ENCODE measurements at places on chromosomes 12 and 14. TPM values are rescaled to one million over a fixed set of nuclear protein-coding genes. Genes with fewer than 3 reads are reported as not detected.

DNA sequence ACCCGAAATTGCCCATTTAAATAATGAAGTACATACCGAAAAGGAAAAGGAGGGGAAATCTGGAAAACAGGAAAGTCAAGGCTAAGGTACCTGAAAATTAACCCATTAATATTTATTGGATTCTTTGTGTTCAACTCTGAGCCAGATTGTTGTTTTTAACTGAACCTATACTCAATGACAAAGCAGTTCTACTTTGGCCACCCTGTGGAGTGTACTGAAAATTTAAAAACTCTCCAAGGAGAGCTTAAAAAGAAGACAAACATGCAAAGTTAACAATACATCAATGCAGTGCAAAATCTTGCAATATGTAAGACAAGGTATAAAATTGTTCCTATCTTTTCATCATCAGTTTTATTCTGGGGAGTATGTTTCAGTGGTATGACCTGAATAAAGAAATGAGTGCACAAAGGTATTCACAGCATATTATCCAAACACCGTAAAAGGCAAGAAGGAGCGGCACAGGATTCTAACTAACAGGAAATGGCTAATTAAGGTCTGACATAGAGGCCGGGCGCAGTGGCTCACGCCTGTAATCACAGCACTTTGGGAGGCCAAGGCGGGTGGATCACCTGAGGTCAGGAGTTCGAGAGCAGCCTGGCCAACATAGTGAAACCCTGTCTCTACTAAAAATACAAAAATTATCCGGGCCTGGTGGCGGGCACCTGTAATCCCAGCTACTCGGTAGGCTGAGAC is 1.7 kb downstream of the USP44 start:
- DNase-seq: no peak

- peak; percentile 90 for DNase-seq
Measured at GRCh38 chr14:92625213-92625612, 111.6 kb downstream of the RIN3 start.

GRCh38 chr12:3882896-3883564 is 9.8 kb upstream of the PARP11 start:
- no peak for DNase-seq

- no peak for DNase-seq
Measured at GRCh38 chr14:56005191-56006053, 112.8 kb upstream of the PELI2 start.

DNA sequence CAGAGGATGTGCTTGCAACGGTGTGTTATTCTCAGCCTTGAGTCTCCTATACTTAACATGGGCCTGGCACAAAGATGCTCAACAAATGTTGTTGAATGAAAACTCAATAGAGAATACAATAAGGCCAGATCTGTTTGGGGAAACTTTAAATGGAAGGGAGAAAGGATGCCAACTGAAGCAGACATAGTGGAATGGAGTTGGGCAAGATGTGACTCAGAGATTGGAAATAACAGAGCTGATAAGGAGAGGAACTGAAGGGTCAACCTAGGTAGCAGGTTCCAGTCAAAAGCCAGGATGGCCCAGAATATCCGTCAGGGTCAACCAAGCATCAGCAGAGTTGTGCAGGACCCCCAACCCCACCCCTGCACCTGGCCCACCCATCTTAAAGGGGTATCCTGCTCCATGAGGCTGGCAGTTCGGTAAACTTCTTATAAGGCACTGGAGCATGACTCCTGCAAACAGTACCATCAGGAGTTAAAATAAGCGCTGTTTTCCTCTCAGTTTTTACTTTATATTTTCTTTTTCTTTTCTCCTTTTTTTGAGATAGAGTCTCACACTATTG is 1.1 kb upstream of the BCDIN3D start:
- DNase-seq: peak; percentile 72

DNA sequence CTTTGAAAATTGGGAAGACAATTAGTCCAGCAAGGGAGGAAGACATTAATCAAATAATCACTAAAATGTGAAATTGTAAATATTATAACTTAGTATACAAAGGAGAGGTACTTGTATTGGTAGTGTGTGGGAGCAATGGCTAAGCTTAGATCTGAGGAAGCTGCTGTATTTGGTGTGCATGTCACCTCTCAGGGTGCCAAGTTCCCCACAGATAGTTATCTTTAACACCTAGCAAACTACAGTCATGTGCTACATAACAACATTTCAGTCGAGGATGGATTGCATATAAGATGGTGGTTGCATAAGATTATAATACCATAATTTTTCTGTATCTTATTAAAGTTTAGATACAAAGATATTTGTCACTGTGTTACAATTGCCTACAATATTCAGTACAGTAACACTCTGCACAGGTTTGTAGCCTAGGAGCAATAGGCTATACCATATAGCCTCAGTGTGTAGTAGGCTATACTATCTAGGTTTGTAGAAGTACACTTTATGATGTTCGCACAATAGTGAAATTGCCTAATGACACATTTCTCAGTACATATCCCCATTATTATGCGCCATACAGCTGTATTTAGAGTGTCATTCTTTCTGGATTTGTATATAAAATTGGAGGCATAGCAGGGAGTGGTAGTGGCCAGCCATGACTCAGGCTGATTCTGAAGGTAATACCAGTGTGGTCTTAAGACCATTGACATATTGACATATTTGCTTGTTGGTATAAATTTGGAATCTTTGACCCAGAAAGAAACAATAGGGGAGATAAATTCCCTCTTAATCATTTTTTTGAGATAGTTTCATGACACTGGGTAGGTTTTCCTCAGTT is 55.8 kb downstream of the RAD51B start:
- no peak for DNase-seq

DNA sequence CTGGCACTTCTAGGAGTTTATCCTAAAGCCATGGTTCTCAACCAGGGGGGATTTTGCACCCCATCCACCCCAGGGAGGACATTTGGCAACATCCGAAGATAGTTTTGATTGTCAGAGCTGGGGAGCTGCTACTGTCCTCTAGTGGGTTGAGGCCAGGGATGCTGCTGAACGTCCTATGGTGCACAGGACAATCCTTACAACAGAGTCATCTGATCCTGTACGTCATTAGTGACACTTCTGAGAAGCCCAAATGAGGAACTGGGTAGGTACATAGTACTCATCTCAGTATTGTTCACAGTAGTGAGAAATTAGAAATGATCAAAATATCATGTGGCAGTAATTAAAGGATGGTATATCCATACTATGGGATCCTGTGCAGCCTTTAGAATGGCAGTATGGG is 185.1 kb downstream of the CHST11 start:
- DNase-seq: no peak

GRCh38 chr12:121812320-121812871 is 8.6 kb downstream of the SETD1B start:
- peak; percentile 72 for DNase-seq

GRCh38 chr12:50317203-50317602 is 33.9 kb upstream of the LIMA1 start:
- DNase-seq: no peak

GRCh38 chr14:70896981-70897380 is 10.3 kb upstream of the PCNX1 start:
- no peak for DNase-seq

- DNase-seq: no peak
Measured at GRCh38 chr12:42812086-42812485, 222.5 kb upstream of the PRICKLE1 start.

DNA sequence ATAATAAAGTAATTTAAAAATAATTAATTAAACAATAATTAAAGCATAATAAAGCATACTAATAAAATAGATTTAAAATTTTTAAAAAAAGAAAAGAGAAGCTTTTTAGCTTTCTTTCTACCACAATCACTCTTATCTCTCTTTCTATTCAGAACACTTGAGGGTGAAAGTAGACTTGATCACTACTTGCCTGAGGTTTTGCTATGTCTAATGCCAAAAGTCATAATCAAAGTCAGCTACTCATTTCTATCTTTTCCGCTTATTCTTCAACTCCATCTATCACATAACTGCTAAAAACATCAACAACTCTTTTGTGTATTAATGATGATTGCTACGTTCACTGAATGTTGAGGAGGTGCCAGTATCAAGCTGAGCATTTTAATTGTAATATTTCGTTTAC is 202.0 kb upstream of the KRR1 start:
- DNase-seq: no peak

DNA sequence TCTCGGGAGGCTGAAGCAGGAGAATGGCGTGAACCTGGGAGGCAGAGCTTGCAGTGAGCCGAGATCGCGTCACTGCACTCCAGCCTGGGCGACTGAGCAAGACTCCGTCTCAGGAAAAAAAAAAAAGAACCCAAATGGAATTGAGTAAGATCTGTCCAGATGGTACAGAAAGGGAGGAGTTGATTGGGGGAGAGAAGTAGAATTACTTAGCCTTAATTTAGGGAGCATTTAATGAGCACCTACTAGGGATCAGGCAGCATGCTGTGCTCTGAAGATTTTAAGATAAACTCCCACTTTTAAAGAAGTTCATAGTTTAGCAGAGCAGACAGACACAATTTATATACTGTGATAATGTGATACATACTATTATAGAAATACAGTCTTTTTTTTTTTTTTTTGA is 4.5 kb downstream of the RAB5B start:
- no peak for DNase-seq

DNA sequence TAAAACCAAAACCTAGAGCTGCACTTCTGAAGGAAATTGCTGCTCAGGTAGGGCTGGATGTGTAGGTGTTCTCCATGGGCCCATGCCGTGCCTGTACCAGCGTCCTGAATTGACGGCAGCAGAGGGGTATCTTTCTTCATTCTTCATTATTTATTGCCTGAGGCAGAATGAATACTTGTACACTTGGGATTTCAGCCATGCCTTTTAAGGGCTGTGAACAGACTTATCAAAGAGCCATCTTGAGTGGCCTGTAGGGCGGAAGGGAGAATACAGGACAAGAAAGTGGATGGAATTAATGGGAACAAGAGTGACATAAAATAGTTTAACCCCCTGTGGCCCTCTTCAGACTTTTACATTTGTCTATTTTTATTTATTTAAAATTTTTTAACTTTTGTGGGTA is 61.4 kb downstream of the RASSF3 start:
- peak; percentile 25 for DNase-seq

- no peak for DNase-seq
Measured at GRCh38 chr14:24172261-24172860, 481 bp downstream of the REC8 start.

GRCh38 chr12:111419784-111420183 is 14.1 kb downstream of the SH2B3 start:
- DNase-seq: no peak

SMIM41 gene
- total RNA-seq: not detected

TMEM229B gene
- 1.2 TPM for total RNA-seq

AKAP6 gene
- 2.8 TPM for total RNA-seq

CLEC12A gene
- 1.0 TPM for total RNA-seq

ZNF10 gene
- 9.5 TPM for total RNA-seq
